Mucosa of gallbladder (tissue), 1 donor: ENCODE measurements at places on chromosomes 6 and 20. TPM values are rescaled to one million over a fixed set of nuclear protein-coding genes. Genes with fewer than 3 reads are reported as not detected.

Gene ARHGAP40
- not detected for total RNA-seq

Gene RFX6
- not detected for total RNA-seq

Gene SMPDL3A
- total RNA-seq = 27.9 TPM

Gene GJA1
- 109 TPM for total RNA-seq

Gene HLA-DOB
- 0.69 TPM for total RNA-seq

Gene SDCBP2
- total RNA-seq = 176 TPM

DNA sequence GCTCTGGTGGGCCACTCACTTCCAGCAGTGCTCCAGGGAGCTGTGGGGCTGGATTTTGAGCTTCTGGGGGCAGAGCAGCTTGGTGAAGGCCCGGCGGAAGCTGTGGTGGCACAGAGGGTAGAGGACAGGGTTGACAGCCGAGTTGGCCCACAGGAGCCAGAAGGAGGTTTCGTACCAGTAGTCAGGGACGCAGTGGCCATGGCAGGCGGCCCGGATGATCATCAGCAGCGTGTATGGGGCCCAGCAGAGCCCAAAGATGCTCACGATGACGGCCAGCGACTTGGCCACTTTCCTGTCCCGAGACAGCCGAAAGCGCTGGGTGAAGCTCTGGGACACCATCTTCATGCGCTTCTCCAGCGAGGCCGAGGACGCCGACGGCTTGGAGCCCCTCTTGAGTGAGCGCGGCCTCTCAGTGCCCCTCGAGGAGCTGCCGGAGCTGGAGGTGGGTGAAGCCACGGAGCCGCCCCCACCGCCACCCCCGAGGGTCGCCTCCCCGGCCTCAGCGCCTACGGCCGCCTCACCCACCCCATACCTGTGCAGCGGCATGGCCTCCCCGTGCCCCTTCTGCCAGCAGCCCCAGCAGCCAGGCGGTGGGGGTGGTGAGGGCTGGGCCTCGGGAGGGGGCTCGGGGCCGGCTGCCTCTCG lies 4.0 kb downstream of the HRH3 start:
- no peak for DNase-seq

GRCh38 chr20:4946986-4947385 lies 54.3 kb downstream of the SLC23A2 start:
- no peak for DNase-seq

DNA sequence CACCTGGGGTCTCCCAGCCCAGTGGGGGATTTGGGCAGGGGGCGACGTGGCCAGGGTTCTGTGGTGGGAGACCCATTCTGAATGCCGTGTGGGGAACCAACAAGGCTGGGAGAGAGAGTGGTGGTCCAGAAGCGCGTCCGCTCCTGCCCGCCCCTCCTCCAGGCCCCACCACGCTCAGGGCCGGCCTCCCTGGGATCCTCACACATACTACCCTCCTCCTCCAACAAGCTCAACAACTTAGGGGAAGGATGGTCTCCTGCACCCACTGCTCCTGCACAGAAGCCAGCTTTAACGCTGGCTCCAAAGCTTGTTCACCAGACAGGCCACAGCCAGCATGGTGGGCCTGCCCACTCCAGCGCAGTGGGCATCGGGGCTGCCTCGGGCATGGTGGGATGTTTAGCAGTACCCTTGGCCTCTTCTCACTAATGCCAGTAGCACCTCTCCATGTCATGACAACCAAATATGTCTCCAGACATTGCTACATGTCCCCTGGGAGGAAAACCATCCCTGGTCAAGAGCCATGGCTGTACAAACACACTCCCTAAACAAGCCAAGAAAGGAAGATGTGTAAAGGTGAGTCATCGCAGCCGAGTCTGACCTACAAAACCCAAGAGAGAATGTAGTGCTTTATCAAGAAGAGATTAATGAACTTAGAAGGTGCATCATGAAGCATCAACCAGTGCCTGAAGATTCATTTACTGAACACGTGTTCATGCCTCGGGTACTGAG lies 75.7 kb downstream of the BMP7 start:
- no peak for DNase-seq

DNA sequence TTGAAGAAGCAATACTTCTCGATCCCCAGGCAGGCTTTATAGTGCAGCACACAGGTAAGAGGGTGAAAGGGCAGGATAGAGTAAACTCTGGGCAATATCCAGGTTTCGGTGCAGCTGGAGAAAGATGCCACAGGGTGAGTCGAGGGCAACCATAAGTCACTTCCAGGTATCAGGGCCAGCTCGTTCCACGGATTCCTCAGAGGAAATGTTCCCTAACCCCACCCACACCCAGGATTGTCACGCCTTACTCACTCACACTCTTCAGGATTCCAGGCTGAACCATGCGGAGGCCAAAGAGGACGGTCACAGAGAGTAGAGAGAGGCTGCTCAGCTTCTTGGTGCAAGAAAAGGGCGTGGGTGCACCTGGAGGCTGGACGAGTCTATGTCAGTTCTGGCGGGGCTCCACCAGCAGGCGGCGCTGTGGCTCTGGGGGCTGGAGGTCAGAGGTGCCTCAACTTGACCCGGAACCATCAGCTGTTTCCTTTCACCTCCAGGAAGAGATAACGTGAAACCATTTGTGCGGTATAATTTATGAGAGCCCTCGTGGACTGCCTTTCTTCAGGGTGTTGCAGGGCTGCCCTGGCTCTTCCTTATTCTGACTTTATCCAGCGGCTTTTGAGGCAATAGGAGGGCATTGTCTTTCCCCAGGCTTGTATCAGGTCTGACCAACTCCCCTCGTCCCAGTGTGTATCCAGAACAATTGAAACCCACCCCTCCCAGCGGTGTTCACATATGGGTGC lies 14.5 kb upstream of the WFDC12 start:
- peak; percentile 65 for DNase-seq

DNA sequence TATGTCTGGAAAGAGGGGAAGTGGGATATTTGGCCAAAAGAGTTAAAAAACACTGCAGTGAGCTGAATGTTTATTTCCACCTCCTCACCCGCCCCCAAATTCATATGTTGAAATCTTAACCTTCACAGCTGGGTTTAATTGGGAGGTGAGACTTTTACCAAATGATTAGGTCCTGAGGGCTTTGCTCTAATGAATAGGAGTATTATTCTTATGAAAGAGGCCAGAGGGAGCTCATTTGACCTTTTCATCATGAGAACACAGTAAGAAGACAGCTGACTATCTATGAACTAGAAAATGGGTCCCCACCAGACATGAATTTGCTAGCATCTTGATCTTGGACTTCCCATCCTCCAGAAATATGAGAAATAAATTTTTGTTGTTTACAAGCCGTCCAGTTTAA lies 1028.9 kb downstream of the PHF3 start:
- DNase-seq = no peak

DNA sequence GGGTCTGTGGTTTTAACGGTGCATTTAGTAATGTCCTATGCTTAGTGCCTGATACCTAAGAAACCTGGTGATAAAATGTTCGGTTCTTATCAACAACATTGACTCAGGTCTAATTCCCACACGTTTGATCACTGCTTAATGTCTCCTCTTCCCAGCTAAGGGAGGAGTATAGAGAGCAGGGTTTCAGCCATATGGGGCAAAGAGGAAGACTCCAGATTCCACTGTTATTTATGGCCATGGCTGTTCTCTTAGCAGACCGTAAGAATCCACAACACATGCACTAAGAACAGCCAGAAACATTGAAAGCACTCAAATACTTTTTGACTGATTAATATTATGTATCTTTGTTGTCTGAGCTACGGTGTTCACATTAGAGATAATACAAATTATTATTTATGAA lies 112.1 kb downstream of the BCAS1 start:
- DNase-seq = no peak

DNA sequence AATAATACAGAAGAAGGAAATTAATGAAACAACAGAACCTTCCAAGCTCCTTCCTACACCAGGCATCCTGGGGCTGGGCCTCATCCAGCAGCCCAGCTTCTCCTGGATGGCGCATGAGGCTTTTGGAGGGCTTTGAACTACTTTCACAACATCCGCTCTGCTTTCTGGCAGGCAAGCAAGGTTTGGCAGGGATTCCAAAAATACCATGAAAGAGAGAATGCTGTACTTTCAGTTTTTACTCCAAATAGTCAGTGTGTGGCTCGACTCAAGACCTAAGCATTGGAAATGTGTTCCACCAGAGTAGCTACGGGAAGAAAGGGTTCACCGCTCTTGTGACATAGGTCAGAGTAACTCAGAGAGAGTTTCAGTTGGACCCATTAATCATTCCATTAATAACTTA lies 125.4 kb downstream of the OPRM1 start:
- DNase-seq = peak; percentile 65

GRCh38 chr20:57592263-57593092 lies 27.7 kb downstream of the ZBP1 start:
- no peak for DNase-seq

- no peak for DNase-seq
Measured at GRCh38 chr6:35737413-35738211, 780 bp downstream of the ARMC12 start.

DNA sequence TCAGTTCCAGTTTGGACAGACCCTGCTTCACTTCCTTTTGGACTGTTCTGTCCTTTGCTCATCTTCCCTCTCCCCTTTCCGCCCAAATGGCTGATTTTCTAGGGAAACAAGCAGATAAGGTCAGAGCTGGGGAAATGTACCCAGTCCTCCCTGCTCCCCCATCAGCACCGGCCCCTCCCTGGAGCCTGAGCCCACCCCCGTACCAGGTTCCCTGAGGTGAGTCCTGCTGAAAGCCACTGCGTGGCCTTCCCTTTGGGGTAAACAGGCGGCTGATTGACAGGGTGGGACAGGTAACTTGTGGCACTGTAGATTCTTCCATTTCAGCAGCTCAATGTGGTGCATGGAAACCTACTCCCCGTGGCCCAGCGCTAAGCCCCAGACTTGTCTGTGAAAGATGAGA lies 70.5 kb downstream of the NPEPL1 start:
- DNase-seq = no peak

DNA sequence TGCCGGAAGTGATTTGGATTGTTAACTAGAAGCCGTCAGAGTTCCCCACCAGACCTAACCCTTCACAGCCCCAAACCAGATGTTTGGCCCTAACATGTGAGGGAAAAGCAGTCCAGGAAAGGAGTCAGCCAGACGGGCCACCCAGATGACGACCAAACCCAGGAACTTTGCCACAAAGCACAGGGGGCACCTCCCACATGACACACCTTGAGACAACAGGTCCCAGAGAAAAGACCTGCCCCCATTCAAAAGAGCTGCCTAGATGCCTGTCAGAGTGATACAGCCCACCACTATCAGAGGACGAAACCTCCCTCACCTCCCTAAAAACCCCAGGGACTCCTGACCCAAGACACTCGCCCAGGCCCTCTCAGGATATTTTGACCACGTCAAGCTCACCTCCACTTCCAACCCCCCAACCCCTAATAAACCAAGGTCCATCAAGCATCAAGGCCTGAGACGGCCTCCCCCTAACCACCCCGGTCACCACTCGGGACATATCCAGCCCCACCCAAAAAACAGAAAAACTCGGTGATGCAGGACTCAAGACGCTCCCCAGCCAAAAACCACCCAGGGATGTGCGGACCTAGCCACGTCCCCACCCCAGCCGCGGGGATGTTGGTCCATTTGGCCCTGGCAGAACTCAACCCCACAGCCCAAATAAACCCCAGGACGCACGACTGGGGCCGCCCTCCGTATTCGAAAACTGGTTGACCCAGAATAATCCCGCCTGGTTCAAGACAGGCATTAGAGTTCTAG lies 662 bp downstream of the ZNF343 start:
- DNase-seq = no peak

DNA sequence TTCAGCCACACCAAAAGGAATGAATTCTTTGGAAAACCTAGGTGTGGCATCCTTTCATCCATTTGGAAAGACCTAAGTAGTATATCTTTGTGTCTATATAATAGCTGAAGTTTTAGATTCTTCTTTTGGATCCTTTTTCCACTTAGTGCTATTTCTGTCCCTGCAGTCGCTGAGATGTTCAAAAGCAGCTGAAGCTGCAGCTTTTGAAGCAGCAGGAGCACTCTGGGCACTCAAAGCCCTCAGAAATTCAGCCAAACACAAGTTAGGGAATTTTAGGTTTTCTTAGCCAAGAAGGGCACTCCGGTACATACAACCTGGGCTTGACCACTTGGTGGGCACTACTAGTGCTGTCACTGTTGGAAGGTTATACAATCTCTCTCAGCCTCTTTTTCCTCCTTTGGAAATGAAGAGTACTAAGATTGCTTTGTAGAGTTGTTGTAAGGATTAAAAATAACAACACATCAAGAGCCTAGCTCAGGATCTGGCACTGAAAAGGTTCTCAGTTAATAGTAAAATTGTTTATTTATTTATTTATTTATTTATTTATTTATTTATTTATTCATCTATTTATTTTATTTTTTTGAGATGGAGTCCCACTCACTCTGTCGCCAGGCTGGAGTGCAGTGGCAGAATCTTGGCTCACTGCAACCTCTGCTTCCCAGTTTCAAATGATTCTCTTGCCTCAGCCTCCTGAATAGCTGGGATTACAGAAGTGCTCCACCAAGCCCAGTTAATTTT lies 71.9 kb upstream of the SLC22A16 start:
- no peak for DNase-seq

GRCh38 chr6:143241111-143241510 lies 180.4 kb downstream of the AIG1 start:
- DNase-seq = no peak

- no peak for DNase-seq
Measured at GRCh38 chr6:39428152-39428551, 105.7 kb upstream of the KCNK16 start.

DNA sequence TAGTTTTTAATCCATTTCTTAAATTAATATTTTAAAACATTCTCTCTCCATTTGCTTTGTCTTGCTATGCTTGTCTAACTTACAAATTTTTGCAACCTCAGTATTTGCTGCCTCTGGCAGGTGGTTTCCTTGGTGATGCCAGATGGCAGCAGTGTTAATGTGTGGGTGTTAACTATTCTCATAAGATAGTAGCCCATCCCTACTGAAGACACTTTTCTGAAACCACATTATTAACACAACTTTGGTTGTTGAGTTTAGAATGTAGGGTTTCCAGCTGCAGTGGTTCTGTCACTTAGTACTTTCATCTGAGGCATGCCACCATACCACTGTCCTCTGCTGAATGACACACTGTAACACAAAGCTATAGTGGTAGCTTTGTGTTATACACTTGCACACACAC lies 75.1 kb downstream of the MYO6 start:
- DNase-seq = no peak

GRCh38 chr20:52754366-52754765 lies 217.8 kb upstream of the TSHZ2 start:
- no peak for DNase-seq

DNA sequence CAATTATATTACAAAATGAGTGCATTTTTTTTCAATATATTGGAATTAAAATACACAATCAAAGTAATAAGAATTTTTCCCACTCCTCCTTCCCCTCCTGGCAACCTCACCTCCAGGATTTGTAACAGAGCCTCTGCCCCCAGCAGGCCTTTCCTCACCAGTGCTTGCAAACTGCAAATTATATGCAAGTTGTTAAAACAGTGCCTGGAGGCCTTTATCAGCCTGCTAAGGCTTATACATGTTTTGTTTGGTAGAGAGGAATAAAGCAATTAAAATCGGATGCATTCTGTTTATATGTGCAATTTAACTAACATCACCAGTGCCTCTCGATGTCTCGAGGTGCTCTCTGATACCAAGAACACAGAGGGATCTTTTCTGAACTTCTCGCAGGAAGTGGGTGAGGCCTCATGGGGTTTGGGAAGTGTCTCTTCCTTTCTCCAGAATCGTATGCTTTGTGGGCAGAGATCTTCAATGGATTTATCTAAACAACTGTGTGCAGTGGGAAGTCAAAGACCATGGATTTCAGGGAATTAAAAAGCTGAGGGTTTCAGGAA lies 186.8 kb downstream of the CDH26 start:
- no peak for DNase-seq
